ENCODE measurements at places on chromosomes 7 and 10.

GRCh38 chr10:6009150-6009549 lies 31.8 kb upstream of the IL15RA start:
- DNase-seq = no peak

DNA sequence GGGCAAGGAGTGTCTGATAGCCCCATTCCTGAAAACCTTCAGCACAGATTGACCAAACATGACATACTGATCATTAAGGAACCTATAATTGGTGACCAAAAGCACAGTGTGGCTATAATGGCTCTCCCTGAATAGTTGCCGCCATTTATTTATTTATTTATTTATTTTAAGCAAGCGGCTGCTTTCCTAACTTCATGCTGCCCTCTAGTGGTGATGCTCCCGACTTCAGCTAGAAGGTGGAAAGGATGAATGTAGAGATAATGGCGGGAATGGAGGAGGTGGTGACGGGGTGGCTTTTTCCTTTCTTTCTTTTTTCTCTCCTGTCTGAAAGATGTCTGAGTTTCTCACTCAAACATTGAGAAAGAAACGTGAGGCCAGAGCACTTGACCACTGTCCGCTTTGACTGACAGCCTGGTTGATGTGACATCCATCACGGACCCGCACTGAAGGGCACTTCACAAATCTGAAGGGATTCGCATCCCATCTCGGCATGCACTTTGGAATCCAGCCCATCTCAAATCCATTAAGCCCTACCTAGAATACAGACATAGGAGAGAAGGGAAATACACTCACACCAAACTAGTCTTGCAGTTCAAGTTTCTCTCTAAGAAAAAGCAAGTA lies 1090.1 kb downstream of the KCNMA1 start:
- peak; percentile 17 for DNase-seq

GRCh38 chr10:79136236-79137005 lies 67.7 kb downstream of the ZMIZ1 start:
- DNase-seq = no peak

GRCh38 chr10:35236739-35237138 lies 99.6 kb upstream of the CCNY start:
- DNase-seq = no peak

- no peak for DNase-seq
Observed at GRCh38 chr10:33859319-33860022, 525.0 kb upstream of the NRP1 start.

DNA sequence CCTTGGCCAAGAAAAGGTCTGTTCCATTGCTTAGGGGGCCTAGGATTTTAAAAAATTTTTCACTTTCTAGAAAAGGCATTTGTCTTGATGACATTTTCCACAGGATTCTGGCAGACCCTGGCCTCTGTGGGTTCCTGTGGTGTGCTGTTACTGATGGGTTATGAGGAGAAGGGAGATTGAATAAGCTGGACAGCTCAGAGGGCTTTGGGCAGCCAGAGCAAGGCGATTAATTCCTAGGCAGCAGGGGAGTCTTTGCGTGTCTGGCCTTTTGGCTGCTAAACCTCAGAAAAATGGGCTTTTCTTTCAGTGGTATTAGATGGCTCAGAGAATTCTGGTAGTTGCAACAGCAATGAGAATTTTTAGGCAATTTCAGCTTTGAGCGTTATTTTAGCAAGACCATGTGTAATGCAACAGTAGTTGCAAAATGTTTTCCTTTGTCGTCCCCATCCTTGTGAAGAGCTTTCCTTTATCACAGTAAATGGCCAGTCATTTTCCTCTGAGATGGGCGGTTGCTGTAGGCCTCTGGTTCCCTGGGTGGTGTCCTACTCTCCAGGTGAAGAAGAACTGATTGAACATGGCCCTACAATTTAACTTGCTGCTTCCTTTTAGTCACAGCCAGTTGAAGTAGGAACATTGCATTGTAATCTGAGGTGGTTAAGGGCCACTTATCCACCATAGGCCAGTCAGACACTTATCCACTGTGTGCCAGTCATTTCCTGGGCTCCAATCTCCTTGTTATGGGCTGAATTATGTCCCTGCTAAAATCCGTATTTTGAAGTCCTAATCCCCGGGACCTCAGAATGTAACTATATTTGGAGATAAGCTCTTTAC lies 43.2 kb downstream of the SH2D4B start:
- no peak for DNase-seq

DNA sequence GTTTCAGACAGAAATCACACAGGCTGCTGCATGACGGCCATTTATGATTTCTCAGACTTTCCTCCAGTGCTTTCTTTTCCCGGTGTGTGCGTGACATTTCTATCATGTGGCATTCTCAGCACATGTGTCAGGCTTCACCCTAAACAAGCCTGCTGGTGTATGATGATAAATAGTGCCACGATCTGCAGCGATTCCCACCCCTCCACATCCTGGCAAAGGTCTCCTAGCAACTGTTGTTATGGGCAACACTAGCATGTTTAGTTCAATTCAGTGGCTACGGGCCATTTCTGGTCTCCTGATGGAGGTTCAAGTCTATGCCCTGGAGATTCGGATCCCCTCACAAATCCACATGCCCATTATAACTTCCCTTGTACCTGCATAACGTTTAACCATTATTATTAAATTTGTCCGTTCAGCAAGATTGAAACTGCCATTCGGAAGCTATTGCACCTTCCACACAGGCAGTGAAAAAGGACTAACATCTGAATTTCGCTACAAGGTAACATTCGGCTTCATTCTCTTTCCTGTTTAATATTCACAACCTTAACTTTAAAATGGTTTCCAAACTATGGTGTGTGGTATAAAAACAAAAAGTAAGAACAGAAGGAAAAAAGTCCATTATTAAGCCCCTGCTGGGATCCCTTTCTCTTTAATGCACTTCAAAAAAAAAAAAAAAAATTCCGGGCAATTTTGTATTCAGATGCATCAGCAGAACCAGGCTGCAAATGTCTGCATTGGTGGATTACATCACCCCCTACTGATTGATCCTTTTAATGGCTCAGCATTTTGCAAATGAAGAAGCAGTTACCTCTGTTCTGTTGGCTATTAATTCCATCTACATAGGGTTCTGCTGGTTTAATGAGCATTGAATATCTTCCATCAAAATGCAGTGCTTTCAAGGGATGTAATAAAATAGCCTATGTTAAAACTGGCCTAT lies 90.2 kb downstream of the FRMD4A start:
- DNase-seq = no peak

GRCh38 chr10:96501985-96502384 lies 11.7 kb downstream of the TLL2 start:
- no peak for DNase-seq

- no peak for DNase-seq
Observed at GRCh38 chr7:4015996-4016395, 666.1 kb upstream of the FOXK1 start.

- no peak for DNase-seq
Observed at GRCh38 chr7:117076426-117076943, 123.2 kb downstream of the ST7 start.

DNA sequence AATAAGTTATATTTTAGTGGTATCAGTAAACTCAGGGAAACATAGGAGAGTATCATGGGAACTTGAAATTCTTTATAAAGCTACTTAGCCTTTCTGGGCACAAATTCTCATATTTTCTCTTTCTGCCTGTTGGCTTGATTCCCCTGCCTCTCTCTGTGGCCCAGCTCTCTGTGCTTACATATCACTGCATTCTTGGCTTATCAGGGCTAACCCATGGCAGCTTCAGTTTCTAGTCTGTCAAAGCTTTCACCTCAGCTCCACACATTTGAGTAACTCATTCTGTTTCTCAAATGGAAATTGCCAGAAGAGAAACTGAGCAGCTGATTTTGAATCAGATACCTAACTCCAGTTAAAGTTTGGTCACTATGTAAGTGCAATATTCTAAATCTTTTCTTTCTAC lies 713.1 kb downstream of the DNAJB9 start:
- DNase-seq = no peak

- DNase-seq = no peak
Observed at GRCh38 chr10:92420546-92421275, 129.7 kb downstream of the MARCHF5 start.

DNA sequence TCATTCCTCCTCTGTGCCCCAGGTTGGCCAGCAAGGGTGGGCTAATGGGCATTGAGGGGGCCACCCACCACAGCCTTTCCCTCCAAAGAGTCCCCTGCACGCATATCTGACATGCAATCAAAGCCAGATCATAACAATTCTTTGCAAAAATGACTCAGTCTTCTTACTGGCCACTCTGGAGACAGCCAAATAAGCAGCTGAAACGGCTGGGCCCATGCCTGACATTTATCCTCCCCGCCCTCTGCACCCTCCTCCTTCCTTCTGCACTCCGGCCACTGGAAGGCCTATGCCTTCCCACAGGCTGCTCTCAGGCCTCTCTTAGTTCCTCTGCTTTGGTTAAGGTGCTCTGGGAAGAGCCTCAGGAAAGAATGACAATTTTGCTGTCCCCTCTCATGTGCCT lies 29.2 kb upstream of the NPFFR1 start:
- DNase-seq = no peak
